ENCODE measurements at places on chromosomes 1 and 21.

- DNase-seq, result no peak
These were observed 250.4 kb upstream of the HOOK1 start for GRCh38 chr1:59564192-59564891.

GRCh38 chr1:221765527-221765926, 23.6 kb upstream of the DUSP10 start:
- no peak for DNase-seq

- no peak for DNase-seq
These were observed 36.4 kb downstream of the SLC2A7 start for GRCh38 chr1:8989821-8990220.

DNA sequence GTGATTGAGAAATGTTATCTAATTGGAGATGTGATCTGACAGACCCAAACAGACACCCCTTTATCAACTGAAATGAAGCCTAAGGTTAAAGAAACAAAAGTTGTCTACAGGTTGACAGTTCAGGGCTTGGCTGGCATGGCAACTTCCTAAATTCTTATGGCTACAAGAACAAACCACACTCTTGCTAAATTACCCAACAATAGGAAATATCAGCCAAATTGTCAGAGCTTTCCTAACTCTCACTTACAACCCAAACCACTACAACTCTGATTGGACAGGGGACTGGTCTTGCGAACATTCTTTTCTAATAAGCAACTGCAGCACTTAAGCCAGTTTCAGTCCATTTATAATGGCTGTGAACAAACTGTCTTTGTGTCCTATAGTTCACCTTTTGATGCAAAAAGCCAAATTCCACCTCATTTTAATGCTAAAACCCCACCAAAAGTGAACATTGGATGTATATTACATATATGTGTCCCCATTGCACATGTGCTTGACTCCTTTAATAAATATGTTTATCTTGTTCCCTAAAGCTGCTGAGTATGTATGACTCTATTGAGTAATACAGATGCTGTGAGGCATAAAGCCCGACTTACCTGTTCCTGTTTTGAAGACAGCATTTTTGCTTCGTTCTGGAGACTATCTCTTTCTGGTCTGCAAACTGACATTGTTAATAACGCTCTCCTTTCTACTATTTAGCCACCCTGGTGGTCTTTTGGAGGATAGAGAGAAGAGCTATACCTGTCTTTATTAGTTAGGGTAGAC, 101.3 kb upstream of the HMCN1 start:
- no peak for DNase-seq

DNA sequence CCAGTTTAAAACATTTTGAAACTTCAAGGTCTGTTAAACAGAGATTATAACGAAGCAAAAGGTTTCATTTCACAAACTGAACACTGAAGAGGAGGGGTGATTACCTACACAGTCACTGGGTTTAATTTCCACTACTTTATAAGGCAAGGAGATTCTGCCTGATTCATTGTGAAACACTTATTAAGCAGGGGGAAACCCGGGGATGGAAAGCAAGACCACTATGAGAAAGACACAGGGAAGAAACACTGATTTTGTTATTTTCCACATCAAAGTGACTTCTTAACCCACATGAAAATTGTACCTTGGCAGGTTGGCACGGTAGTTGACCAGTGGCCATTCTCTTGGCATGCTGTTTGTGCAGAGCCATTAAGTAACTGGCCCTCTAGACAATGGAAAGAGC, 8.1 kb upstream of the F5 start:
- no peak for DNase-seq

GRCh38 chr1:47561523-47562007, 123.7 kb downstream of the FOXD2 start:
- DNase-seq, result no peak

DNA sequence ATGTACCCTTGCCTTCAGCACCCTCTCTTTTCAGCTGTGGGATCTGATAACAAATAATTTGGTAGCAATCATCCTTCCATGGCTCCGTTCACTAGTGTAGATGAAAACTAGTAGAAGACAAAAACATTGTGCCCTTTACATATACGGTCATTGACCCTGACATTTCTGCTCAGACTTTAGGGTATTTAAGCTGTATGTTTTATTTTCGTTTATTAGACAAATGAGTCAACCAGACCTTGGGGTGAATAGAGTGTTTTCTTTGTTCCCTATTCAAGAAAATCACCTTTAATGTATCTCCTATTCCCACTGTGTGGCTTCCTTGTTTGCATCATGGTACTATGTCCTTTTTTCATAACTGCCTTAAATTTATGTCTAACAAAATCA, 187.3 kb downstream of the VAV3 start:
- DNase-seq, result no peak

DNA sequence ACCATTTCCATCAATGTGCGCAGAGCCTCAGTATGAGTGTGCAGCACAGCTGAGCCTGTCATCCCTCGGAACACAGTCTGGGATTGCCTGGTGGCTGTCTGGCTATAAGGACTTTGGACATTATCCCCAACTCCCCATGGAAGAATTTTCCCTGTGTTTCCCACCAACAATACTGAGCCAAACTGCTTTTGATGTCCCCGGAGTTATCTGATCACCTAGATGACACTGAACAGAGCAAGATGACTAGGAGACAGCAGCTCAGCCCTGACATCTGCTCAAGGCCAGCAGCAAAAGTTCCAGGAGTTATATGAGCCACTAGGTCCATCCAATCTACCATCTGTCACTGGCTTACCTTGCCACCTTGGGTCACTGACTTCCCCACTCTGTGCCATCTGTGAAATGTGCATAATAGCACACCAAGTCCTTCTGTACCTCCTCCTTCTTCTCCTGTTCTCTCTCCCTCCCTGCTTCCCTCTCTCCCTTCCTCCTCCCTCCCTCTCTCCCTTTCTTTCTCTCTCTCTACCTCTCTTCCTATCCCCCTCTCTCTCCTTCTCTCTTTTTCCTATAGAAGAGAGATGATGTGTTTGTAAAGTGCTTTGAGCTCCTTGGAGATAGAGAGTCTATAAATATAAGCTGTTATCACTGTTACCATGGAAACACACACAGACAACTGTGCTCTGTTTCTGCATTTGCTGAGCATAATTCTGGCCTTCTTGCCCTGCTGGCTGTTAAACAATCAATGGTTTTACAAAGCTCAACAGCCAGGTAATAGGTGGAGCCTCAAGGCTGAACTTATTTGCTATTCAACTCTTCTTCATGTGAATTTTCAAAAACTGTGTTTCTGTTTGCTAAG, 19.7 kb upstream of the ATP1B1 start:
- no peak for DNase-seq

- DNase-seq, result peak; percentile 23
These were observed at the start of gene TTLL10 for GRCh38 chr1:1173793-1174415. TTLL10 (plus strand) TSS chr1:1173880; CDS start chr1:1179216, 5,336 bp downstream.

GRCh38 chr1:183070923-183071618, 47.9 kb downstream of the LAMC1 start:
- no peak for DNase-seq

GRCh38 chr1:198575798-198576641, 35.5 kb upstream of the ATP6V1G3 start:
- no peak for DNase-seq

GRCh38 chr21:25887166-25887565, 152.4 kb downstream of the GABPA start:
- no peak for DNase-seq

DNA sequence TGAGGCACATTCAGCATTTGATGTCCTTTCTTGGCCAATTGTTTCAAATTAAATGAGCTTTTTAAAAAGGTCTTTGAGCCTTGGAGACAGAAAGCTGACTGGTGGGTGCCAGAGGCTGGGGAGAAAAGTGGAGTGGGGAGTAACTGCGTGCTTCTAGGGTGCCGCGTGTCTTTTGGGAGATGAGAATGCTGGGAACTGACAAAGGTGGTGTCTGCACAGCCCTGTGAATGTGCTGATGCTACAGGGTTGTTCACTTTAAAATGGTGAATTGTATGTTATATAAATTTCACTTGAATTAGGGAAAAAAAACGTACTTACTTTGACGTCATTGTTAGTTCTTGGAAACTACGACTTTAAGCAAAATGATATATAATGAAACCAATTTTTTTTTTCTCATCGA, 8.1 kb upstream of the TFF1 start:
- DNase-seq, result no peak

- no peak for DNase-seq
These were observed 16.7 kb downstream of the KDM4A start for GRCh38 chr1:43666608-43667007.

GRCh38 chr1:19923953-19924346, 533 bp upstream of the PLA2G2E start:
- DNase-seq, result no peak

DNA sequence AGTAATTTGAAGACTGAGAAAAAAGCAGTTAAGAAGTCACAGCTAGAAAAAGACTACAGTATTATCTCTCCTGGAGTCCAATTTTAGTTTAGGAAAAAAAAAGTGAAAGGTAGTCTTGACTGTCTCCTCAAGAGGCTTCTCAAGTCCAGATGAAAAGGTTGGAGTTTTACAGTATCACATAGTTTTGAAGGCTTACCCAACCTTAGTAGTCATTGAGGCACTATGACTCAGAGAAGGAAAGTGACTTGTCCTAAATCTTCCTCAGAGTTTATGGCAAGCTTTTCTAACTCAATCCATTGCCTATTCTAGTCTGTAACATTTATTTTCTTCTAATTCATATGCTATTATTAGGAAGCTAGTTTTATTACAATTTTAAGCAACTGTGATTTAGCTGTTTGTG, 174.9 kb downstream of the DPYD start:
- DNase-seq, result no peak

- DNase-seq, result no peak
These were observed 29.8 kb downstream of the AHDC1 start for GRCh38 chr1:27574001-27574781.

GRCh38 chr1:179080866-179081686, 794 bp upstream of the TOR3A start:
- DNase-seq, result peak; percentile 20

- no peak for DNase-seq
These were observed 229.5 kb downstream of the TOMM20 start for GRCh38 chr1:234899041-234899729.

GRCh38 chr1:6205849-6206519, at the start of gene RNF207:
RNF207 (plus strand) TSS chr1:6206119; CDS start chr1:6206536, 417 bp downstream.
- peak; percentile 35 for DNase-seq

DNA sequence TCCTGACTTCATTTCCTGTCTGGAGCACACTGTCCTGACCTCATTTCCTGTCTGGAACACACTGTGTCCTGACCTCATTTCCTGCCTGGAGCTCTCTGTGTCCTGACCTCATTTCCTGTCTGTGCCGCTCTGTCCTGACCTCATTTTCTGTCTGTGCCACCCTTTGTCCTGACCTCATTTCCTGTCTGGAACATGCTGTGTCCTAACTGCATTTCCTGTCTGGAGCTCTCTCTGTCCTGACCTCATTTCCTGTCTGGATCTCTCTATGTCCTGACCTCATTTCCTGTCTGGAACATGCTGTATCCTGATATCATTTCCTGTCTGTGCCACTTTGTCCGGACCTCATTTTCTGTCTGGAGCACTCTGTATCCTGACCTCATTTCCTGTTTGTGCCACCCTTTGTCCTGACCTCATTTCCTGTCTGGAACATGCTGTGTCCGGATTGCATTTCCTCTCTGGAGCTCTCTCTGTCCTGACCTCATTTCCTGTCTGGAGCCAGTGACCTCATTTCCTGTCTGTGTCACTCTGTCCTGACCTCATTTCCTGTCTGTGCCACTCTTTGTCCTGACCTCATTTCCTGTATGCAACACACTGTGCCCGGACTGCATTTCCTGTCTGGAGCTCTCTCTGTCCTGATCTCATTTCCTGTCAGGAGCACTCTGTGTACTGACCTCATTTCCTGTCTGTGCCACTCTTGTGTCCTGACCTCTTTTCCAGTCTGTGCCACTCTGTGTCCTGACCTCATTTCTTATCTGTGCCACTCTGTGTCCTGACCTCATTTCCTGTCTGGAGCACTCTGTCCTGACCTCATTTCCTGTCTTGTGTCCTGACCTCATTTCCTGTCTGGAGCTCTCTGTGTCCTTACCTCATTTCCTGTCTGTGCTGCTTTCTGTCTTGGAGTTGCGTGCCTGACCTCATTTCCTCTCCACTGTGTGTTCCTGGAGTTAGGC, 27.6 kb downstream of the SKI start:
- peak; percentile 64 for DNase-seq

GRCh38 chr1:167713330-167714081, 8.3 kb upstream of the MPZL1 start:
- DNase-seq, result no peak
